Activated T-helper 17 cell treated with anti-CD3 and anti-CD28 coated beads, Interleukin-2, amount 50 U/mL, for 72 hours (primary cell): ENCODE measurements at places on chromosomes 2 and 18.
A peak's percentile ranks its signal among the peaks of the same experiment; 100 is the strongest.

DNA sequence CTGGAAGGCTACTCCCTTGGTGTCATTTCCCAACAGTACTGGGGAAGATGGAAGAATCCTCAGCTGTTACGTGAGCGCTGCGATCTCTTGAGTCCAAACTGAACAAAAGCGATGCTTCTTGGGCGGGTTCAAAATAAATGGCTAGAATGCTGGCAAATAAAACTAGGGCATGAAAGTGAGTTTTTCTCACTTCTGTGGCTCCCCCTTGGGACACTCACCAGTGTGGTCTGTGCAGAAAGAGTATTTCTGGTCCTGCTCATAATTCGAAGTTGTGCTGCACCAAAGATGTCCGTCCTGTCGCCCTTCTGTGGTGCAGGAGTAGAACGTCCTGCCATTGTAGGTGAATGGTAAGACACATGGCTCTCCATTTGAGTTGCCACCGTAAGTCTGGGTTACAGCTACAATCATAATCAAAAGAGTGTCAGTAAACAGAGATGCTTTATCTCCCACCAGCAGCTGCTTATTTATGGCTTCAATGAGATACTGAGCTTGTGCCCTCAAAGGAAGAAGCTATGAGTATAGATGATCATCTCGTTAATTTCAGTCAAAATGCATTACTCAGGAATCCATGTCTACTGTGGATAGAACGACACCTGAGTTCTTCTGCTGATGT is 11.8 kb downstream of the FN1 start:
- ATAC-seq: no peak

DNA sequence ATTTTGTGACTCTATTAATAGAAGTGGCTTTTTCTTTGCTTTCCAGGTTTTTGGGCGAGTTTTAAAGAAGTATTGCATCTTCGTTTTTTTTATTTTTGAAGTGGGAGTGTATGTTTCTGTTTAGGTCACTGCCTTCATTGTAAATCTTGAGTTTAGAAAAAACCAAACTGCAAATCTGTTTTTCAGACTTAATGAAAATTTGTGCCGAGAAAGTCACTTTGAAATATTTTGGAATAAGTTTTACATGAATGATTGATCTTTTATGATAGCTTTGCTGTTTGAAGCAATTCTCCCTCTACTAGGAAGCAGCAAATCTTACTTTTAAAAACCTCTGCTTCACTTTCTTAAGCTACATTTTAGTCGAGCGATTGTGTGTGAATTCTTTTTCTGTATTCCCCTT is 2.2 kb downstream of the SMAD4 start:
- no peak for ATAC-seq

GRCh38 chr2:165961818-165962217 is 8.2 kb upstream of the TTC21B start:
- no peak for ATAC-seq

- no peak for ATAC-seq
Observed at GRCh38 chr2:157971702-157972101, 95.6 kb upstream of the ACVR1 start.

DNA sequence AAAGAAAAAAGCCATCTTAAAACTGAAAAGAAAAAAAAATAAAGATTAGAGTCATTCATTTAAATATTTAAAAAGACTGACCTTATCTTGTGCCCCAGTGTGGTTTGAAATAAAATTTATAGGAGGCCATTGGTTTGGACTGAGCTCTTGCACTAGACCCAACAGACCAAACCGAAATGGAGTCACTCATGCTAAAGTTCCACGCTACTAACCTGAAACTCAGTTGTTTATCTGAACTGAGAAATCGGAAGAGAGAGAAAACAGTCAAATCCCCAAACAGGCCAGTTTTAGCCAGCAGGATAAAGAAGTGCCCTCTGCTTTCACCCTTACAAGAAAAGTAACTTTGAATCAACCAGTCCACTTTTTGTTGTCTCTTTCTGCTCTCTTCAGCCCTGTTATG is 18.2 kb downstream of the RBM43 start:
- ATAC-seq: no peak

DNA sequence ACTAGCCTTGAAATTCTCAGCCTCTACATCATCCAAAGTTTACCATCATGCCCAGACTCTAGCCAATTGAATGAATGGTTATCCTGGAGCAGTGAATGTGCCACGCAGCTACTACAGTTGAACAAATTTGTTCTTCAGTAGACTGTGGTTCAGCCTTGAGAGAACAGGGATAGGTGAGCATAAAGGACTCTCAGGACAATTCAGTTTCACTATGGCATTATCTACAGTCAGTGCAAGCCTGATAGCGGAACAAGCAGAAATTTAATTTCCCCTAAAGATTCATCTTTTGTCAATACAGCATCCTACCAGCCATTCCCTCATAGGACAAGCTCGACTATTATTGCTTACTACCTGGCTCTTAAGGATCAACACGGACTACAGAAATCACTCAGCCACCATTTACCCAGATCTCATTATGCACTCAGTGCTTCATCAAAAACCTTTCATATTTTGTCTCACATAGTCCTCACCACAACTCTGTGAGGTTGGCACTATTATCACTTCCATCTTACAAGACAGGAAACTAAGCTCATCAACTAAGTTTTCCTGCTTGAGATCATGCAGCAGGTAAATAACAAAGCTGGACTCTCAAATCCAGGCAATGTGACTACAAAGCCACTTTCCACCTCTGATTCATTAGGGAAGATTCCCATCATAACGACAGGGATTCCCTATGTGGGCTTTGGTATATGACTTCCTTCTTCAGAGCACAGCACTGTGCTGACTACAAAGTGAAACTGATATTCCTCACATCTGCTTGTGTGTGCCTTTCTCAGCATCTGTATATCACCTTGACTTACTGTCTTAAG is 181.5 kb upstream of the ACVR2A start:
- ATAC-seq: peak; percentile 89

GRCh38 chr2:146392186-146392585 is 1452.6 kb upstream of the ACVR2A start:
- no peak for ATAC-seq

DNA sequence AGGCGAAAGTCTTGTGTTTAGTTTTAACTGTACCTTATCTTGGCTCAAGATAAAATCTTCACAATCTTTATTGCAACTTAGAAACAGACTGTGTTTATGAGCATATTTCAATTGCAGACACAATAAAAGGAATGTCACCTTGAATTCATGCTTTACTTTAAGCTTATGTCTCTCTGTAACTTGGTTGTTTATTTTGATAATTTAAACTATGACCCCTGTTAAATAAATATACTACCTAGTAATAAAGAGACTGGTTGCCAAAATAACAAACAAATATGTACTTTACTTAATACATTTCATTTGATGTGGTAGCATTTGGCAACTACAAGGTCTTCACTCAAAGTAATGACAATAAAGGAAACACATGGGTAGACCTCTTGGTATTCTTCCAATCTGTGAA is 202.6 kb downstream of the KCNJ3 start:
- no peak for ATAC-seq

DNA sequence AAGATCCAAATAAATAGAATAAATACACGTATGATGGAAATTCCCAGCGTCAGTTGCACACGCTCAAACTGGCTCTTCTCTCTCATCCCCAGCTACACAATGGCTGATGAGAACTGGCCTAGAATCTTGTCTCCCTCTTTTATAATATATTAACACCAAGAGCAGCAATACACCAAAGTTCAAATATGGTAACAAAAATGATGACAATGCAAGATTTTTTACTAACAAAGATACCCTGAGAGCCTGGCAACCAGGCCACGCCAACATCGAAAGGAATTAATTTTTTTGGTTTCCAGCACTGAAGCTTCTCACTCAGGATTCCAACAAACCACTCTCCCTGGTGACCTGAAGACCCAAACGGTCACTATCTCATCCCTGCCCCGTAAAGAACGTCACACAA is 302.7 kb upstream of the ID2 start:
- ATAC-seq: no peak

- ATAC-seq: no peak
Observed at GRCh38 chr18:50277942-50278341, 3.4 kb downstream of the MBD1 start.

DNA sequence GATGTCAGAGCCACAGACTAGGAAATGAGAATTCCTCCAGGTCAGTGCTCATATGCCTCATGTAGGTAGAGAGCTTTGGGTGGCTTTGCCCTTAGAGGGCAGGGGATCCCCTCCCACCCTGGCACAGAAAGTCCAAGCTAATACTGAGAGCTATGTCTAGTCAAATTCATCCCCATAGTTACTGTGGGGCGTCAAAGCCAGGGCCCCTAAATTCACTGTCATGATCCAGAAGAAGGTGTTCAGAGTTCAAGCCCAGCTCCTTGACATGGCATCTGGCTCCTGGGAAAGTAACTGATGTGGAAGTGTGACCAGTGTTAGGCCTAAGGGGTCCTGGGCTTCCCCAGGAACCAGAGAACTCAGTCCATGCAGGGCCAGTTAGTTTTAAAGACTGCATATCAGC is 1.8 kb downstream of the THNSL2 start:
- ATAC-seq: no peak

GRCh38 chr2:8663997-8664396 is 17.9 kb upstream of the ID2 start:
- no peak for ATAC-seq

DNA sequence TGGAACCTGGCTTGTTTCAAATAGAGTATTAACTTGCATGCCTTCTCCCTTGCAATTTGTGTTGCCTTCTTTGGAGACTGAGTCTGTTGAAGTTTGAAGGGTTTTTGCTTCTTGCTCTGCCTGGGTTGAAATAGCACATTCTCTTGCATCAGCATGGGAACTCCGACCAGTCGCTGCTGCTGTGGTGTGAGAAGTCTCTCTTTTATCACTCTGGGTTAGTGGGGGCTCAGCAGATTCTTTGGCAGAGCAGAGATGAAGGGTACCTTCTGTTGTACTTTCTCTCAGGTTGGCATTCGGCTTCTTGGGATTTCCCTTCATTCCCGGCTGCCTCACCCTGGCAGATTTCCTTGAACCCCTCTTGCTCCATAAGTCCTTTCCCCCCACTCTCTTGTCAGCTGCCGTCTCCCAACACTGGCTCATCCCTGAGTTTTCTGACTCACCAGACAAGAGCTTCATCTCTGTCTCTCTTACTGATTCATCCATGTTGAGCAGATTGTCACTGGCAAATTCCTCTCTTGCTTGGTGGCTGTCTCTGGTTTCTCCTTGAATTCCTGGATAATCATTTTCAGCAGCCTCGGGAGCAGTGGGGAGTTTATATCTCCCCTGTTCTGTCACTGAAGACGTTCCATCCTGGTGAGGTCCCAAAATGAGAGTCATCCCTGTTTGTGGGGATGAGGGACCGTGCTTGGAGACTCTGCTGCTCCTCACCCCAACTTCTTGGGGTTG is 49.9 kb downstream of the ALPK2 start:
- ATAC-seq: no peak

GRCh38 chr2:84966731-84967130 is 4.2 kb upstream of the KCMF1 start:
- ATAC-seq: no peak

- ATAC-seq: no peak
Observed at GRCh38 chr2:56749152-56749752, 565.5 kb downstream of the CCDC85A start.

DNA sequence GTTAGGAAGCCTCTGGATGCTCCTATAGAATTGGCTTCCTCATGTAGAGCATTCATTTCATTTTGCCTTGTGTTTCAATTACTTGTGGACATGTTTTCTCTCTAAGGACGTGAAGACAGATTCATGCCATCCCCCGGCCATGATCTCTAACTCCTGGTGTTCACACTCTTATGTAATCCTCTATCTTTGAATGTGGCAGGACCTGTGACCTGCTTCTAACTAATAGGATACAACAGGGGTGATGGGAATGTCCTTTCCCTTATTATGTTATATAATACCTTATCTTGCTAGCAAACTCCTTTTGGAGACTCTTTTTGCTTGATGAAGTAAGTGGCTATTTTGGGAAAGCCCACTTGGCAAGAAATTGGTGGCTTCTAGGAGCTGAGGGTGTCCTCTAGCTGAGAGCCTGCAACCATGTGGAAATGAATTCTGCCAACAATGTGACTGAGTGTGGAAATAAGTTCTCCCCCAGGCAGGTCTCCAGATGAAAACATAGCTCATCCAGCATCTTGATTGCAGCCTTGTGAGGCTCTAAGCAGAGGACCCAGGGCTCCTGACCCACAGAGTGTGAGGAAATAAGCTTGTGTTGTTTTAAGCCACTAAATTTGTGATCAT is 13.8 kb downstream of the DPYSL5 start:
- ATAC-seq: no peak

GRCh38 chr2:119691651-119692245 is 12.7 kb downstream of the TMEM177 start:
- ATAC-seq: no peak
